ENCODE measurements at places on chromosomes 1 and 21.

DNA sequence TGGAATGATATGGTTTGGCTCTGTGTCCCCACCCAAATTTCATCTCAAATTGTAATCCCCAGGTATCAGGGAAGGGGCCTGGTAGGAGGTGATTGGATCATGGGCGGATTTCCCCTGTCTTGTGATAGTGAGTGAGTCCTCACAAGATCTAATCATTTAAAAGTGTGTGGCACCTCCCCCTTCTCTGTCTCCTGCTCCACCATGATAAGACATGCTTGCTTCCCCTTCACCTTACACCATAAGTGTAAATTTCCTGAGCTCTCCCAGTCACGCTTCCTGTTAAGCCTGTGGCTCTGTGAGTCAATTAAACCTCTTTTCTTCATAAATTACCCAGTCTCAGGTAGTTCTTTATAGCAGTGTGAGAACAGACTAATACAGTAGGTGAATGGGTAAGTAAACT is 109.3 kb downstream of the DMRTB1 start:
- DNase-seq, result no peak

GRCh38 chr1:115506518-115506917 is 135.3 kb upstream of the VANGL1 start:
- DNase-seq, result no peak

DNA sequence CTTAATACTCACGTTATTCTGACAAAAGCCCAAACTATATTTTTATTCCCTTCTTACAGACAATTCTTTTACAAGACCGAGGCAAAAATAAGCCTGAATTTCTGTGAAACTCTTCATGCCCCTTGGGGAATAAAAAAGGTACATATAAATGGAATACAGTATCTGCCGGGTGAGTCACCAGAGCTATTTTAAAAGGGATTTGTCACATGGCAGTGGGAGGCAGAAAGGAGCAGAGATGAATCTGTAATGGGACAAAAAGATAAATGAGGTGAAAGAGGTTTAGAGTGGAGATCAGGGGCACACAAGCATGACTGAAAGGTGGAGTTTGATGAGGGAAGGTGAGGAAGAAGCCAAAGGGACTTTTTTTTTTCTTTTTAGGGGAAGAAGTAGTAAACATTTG is 8.8 kb downstream of the XCL1 start:
- peak; percentile 10 for DNase-seq

- DNase-seq, result no peak
Observed at GRCh38 chr1:117587499-117588356, 18.1 kb upstream of the TENT5C start.

DNA sequence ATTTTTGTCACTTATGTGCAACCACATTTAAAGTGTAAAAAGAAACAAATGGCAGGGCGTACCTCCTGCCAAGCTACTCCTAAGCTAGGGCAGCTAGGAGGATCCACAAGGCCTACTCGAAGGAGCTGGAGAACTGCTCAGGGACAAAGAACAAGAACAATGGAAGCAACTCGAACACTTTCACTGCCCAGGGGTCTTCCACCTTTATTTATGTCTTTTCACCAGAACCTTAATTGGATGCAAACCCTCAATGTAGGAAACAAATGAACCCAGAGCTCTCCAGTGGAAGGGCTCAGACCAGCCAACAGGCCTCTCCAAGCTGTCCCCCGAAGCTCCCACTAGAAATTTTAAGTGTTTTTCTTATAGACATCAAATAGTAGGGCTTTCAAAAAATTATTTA is 39.9 kb downstream of the C1orf198 start:
- DNase-seq, result no peak

GRCh38 chr1:204726478-204726877 is 40.9 kb upstream of the LRRN2 start:
- peak; percentile 84 for DNase-seq

DNA sequence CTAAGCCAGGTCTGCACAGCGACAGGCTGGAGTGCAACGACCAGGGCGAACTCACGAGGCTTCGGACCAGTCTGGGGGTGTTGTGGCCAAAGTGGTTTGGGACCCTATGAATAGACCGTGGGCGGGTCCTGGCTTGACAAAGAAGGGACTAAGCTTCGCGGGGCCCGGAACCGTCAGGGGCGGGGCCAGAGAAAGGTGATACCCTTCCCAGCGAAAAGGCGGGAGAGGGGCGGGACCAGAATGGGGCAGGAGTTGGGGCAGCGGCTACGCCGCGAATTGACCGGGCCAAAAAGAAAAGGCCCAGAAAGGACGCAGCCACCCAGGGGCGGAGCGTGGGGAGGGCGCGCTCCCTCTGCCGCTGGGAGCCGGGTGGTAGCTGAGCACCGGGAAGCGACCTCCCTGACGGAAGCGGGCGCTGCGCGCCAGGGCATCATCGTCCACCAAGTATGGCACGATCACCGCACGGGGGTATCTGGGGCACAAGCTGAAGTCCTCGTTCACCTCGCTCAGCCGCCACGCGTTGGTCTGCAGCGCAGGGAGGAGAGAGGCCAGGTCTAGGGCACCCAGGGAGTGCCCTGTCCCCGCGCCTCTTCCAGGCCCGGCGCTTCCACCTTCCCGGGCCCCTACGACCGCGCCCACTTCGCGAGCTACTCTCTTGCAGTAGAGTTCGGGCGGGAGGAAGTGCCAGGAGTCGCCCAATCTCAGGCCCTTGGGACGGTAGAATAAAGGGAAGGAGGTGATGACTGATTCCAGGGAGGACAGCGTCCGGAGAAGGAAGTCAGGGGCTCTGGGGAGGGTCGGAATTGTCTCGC is 6.7 kb upstream of the FAM167B start:
- DNase-seq, result no peak

- DNase-seq, result no peak
Observed at GRCh38 chr1:161374373-161374772, 6.7 kb upstream of the CFAP126 start.

DNA sequence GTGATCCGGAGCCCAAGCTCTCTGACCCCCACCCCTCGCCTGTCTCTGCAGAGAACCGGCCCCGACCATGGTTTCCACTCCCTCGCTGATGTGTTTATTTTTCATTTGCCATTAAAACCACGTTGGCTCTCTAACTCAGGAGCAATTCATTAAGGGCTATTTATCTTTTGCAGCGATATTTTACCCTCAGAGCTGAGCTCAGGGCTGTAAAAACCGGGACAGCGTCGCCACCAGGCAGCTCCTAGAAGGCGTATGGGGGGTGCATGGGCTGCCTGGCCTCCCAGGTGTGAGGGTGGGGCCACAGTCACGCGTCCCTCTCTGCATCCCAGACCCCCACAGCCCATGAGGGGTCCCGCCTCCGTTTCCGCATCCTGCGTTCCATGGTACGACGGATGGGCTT is 71.4 kb downstream of the PRDM16 start:
- DNase-seq, result no peak

DNA sequence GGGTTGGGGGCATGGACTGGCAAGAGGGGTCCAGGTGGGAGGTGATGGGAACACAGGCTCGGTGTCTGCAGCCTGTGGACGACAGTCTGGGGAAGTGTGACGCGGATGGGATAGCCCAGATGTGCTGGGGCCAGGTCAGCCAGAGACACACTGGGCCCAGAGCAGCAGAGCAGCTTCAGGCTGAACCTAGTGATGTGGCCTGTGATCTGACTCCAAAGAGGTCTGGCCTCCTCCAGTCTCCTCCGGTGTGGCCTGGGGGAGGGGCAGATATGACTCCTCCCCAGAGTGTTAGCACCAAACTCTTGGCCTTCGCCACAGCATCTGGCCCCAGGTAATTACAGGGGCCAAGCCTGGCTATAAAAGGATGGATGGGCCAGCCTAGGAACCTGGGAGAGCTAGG is 13.5 kb downstream of the EFNA3 start:
- no peak for DNase-seq

GRCh38 chr1:23424293-23425192 is at the start of gene TCEA3:
TCEA3 (minus strand) TSS chr1:23424748; CDS start chr1:23424633, 115 bp downstream.
- DNase-seq, result no peak

DNA sequence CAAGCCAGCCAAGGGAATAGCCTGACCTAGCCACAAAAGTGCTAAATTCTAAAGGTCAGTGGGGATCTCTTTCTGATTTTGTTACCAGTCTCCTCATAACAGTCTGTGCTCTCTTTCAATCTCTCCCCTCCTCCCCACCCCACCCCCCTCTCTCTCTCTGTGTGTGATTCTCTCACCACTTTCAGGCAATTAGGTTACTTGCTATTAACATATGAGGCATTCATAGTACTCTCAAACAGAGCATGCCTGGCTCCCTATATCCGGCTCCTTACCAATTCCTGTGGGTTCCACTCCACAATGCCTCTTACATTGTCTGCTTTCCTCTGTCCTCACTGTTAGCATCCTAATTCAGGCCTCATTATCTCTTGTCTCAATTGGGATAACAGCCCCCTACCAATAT is 464.3 kb upstream of the DEPDC1 start:
- DNase-seq, result no peak

DNA sequence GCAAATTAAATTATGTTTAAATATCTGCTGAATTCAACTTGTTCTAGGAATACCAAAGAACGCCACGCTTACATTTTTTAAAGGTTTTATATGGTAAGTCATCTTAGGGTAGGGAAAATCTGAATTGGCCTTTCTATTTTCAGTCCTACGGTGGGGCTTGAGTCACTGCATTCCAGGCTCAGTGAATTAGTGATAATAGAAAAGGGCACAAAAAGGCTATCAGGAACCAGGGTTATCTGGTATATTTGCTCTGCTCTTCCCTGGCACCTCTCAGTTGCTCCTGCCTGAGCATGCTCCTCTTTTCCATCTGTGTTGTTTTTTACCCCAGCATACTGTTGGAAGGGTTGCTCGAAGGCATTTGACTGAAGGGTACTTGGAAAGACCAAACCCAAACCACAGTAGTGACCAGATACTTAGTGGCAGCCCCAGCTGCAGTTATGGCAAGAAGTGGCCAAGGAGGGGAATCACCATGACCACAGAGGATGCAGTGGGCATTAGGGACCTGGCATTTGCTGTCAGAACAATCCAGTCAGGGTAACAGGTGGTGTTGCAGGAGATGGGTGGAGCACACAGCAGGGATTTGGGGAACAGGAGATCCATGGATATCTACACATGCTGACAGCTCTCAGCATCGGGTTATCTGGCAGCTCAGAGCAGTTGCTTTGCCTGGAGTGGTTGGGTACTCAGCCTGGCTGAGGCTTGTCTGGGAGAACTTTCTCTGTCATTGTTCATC is 2.3 kb downstream of the OVAAL start:
- peak; percentile 85 for DNase-seq

- DNase-seq, result no peak
Observed at GRCh38 chr1:182561456-182561855, 27.6 kb downstream of the RNASEL start.

DNA sequence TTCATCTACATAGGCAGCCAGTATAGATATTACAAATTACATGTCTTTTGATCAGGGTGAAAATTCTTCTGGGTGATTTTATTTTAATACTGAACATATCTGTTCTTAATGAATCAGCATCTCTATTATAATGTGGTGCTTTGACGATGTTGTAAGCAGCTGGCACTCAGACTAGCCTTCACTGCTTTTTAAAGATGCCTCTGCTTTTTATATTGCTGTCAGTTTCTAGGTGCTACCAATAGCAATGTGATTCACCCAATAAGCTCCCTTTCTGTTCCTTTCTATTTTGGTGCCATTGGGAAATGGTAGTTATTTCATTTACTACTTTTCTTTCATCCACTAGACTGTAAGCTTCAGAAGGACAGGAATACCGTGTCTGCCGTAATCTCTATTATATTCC is 11.1 kb upstream of the ANGPTL1 start:
- no peak for DNase-seq

GRCh38 chr1:11806307-11806936 is 431 bp downstream of the CLCN6 start:
- no peak for DNase-seq

- DNase-seq, result no peak
Observed at GRCh38 chr1:165531021-165531420, 12.8 kb upstream of the LRRC52 start.

DNA sequence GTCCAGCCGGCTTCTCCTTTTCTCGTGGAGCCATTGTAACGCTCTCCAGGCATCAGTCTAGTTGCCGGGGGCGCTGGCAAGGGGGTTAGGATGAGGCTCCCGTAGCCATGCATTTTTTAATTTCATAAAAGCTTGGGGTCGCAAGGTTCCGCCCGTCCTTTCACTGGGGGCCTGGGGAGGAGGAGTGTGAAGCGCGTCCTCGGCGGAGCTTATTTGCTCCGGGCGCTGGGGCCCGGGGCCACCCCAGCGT is 1.6 kb downstream of the ADGRL2 start:
- no peak for DNase-seq

GRCh38 chr1:110053552-110054428 is 16.7 kb downstream of the ALX3 start:
- DNase-seq, result no peak

GRCh38 chr1:15941899-15942660 is 33.8 kb downstream of the ZBTB17 start:
- DNase-seq, result no peak

DNA sequence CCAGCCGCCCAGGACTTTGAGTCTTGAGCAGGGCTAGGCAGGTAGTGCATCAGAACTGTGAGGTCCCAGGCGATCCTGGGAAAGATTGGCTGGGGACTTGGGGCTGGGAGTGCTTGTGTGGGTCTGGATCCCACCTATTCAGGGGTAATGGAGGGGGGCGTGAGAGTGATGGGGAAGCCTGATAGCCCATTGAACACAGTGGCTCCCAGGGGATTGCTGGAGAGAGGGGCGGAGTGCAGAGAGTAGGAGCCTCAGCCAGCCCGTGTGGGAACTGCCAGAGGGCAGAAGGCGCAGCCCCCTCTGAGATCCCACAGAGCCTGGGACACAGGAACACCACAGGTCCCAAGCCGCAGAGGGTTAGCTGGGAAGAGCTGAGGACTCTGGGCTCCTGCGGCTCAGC is 19.3 kb upstream of the PDZK1IP1 start:
- no peak for DNase-seq

DNA sequence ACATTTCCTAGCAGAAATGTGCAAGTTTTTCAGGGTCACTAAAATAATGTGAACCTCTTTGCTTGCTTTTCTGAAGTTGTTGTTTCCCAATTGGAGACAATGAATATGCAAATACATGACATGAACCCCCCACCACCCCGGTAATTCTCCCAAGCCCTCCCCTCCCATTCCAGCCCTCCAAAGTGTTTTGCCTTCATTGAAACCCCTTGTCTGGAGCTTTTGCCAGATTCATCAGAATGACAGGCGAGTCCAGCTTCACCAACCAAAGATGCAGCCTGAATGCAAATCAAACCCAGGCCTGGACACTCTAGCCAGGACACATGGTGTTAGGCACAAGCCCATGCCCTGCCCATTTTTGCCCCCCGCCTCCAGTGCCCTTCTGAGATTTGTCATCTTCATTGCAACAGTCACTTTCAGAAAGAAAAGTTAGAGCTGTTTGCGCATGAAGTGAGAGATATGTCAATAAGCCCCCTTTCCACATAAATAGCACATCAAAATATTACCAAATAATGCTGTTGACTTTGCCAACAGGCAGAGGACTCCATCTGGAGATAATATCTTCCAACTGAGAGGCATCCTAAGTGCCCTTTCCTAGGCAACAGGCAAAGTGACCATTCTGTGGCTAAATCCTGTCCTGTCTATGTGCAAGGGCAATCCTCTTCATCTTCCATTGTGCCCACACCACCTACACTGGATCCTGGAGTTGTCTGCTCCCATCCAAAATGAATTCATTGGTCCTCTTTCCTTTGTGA is 145.6 kb upstream of the NFIA start:
- DNase-seq, result no peak

- DNase-seq, result no peak
Observed at GRCh38 chr1:9439074-9439761, 100.0 kb upstream of the SLC25A33 start.

- peak; percentile 46 for DNase-seq
Observed at GRCh38 chr1:60488847-60489246, 415.3 kb upstream of the C1orf87 start.

All from NCI-H226 (cell line).